ENCODE measurements at places on chromosomes 6 and 20. TPM values are rescaled to one million over a fixed set of nuclear protein-coding genes. Genes with fewer than 3 reads are reported as not detected.

GRCh38 chr6:137901454-137901853, 34.4 kb downstream of the TNFAIP3 start:
- H3K36me3 ChIP-seq, result no peaks in the 10 kb centered on the region
- H3K27me3 ChIP-seq, result no peaks in the 10 kb centered on the region
- no peaks in the 10 kb centered on the region for H3K4me1 ChIP-seq
- H3K4me3 ChIP-seq, result no peak overlapping the region
- H3K27ac ChIP-seq, result no peak overlapping the region

GRCh38 chr6:157647261-157647915, 175.7 kb upstream of the SNX9 start:
- H3K27ac ChIP-seq, result no peak overlapping the region
- DNase-seq, result no peak
- H3K4me3 ChIP-seq, result no peak overlapping the region
- peaks cover 10% of the 10 kb centered on the region for H3K4me1 ChIP-seq
- H3K27me3 ChIP-seq, result no peaks in the 10 kb centered on the region
- peaks cover 13% of the 10 kb centered on the region for H3K36me3 ChIP-seq

DNA sequence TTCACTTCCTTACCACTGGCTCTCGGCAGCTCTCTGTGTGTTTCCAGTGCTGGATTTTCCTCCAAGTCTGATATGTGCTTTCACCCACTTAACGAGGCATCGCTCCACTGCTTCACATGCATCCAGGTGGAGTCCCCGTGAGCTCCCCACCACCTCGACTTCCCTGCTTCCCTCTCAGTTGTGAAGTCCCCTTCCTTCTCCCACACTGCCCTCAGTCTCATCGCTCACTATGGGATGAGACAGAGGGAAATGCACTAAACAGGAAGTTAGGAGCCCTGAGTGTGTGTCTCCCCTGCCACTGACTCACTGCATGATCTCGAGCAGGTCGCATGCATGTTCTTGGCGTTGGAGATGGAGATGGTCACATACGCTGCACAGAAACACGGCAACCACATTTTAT, 84.0 kb downstream of the MTHFD1L start:
- no peaks in the 10 kb centered on the region for H3K27me3 ChIP-seq
- H3K4me1 ChIP-seq, result no peaks in the 10 kb centered on the region
- no peak overlapping the region for H3K27ac ChIP-seq

- H3K4me3 ChIP-seq, result peak overlapping the region; percentile 94
- no peaks in the 10 kb centered on the region for H3K36me3 ChIP-seq
- peak overlapping the region; percentile 56 for H3K27ac ChIP-seq
- DNase-seq, result no peak
- H3K27me3 ChIP-seq, result no peaks in the 10 kb centered on the region
- H3K4me1 ChIP-seq, result peaks cover 12% of the 10 kb centered on the region
These were observed 469 bp downstream of the SYNJ2 start for GRCh38 chr6:157982102-157982562.

The RTF2 gene
- 76.7 TPM for total RNA-seq

The KCNK16 gene
- not detected for total RNA-seq

The VIP gene
- 0.89 TPM for total RNA-seq

GRCh38 chr6:55016261-55016660, 158.1 kb upstream of the HCRTR2 start:
- DNase-seq, result no peak
- H3K4me1 ChIP-seq, result no peaks in the 10 kb centered on the region
- H3K4me3 ChIP-seq, result no peak overlapping the region
- H3K27me3 ChIP-seq, result no peaks in the 10 kb centered on the region
- no peak overlapping the region for H3K27ac ChIP-seq

DNA sequence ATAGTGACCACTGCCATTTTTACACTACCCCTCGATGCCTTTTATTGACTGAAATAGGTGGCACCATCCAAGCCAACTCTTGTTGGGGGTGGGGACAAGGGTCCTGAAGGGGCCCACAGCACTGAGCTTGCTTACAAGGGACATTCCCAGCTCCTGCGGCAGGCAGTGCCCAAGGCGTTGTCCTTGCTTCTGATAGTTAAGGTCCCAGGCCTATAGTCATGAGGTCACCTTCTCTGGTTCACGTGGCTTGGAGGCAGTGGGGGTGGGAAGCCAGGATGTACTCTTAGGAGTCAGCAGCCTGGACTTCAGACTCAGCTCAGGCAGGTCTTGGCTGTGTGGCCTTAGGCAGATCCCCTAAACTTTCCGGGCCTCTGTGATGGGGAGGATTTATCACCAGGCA, 48.6 kb downstream of the TOX2 start:
- no peak overlapping the region for H3K27ac ChIP-seq
- no peaks in the 10 kb centered on the region for H3K36me3 ChIP-seq

DNA sequence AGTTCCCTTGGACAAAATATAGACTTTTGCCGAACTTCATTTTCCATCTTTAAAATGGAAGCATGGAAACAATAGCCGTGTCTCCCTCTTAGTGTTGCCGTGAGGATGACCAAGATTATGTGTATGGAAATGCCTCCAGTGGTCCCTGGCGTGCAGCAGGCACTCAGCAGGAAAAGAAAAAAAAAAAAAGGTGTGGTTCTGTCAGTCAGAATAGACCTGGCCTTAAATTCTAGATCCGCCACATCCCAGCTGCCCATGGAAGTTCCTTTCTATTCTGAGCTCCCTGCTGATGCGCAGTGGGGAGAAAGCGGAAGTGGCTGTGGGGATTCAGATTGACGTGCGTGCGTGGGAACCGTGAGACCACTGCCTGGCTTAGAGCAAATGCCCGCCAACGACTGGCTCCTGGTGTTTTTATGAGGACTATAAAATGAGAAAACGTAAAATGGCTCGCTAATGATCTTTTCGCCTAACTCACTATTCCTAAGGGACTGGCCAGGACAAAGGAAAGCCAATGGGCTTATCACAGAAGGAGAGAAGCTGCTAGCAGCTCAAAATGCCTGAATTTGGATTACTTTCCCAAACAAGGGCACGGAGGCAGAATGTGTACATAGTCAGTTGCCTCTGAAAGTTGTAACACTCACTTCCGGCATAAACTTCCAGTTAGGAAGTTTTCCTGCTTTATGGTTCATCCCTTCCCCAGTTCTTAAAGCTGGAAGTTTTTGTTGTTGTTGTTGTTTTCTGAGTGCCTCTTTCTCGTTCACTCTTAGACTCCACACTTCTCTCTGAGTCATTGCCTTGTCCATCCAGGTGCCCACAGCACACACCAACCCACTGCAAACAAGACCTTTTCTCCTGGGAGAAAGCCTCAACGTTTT, 11.4 kb upstream of the PDE10A start:
- H3K36me3 ChIP-seq, result no peaks in the 10 kb centered on the region
- no peak overlapping the region for H3K27ac ChIP-seq
- H3K27me3 ChIP-seq, result no peaks in the 10 kb centered on the region
- H3K4me1 ChIP-seq, result no peaks in the 10 kb centered on the region

DNA sequence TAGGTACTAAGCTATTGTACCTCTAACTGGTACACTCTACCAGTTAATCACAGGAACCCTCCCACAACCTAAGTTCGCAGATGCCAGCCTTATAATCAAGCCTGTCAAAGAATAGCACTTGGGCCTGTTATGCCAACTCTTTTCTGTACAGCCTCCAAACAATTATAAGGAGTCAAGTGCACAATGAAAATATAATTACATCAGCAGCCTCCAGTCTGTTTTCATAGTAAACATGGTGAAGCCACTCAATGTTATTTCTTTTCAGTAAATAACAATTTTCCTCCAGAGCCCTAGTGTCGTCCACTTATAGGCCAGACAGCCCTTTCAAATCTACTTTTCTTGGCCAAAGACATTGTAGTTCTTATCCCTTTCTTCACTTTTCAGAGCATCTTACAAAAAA, 82.7 kb upstream of the CARMIL1 start:
- no peaks in the 10 kb centered on the region for H3K36me3 ChIP-seq
- H3K4me1 ChIP-seq, result no peaks in the 10 kb centered on the region

- H3K4me3 ChIP-seq, result no peak overlapping the region
- H3K27ac ChIP-seq, result no peak overlapping the region
- DNase-seq, result no peak
These were observed 1.1 kb upstream of the PHACTR1 start for GRCh38 chr6:12715437-12715836.

GRCh38 chr20:38001981-38002380, 31.3 kb downstream of the TTI1 start:
- H3K4me1 ChIP-seq, result no peaks in the 10 kb centered on the region
- H3K27me3 ChIP-seq, result no peaks in the 10 kb centered on the region
- H3K36me3 ChIP-seq, result peaks cover 84% of the 10 kb centered on the region
- no peak overlapping the region for H3K27ac ChIP-seq
- no peak for DNase-seq

DNA sequence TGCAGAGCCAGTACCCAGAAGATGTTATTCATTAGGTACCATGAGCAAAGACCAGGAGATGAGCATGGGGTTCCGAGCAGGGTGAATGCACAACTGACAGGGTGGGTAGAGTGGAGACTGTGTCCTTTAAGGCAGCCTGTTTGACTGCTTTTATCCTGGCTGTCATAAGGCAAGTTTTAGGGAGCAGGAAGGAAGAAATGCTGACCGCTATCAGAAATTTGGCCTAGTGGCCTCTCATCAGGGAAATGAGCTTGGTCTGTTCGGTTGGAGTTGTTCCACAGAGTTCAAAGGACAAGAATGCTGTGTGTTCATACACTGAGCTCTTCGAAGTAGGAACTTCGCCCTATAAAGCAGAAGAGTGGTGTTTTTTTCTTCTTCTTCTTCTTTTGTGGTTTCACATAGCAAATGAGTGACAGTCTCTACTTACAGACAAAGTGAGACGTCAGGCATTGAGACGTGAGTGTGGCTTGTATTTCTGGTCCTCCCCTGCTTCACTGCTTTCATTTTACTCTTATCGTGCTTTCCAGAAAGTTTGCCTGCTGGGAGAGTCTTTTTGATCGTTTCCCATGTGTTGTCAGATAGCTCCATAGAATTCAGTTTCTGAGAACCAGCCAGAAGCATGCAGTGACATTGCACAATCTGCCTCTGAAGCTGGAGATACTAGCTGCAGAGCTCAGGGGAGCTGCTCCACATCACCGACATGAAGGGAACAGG, at the start of gene CASS4:
CASS4 (plus strand) TSS at position 502 of the 714 bp plus-strand sequence; CDS start at position 701, 199 bp downstream.
- H3K27me3 ChIP-seq, result no peaks in the 10 kb centered on the region
- H3K27ac ChIP-seq, result peak within 1 kb of the TSS; percentile 89
- peak within 1 kb of the TSS; percentile 37 for H3K4me3 ChIP-seq
- no peak for DNase-seq

DNA sequence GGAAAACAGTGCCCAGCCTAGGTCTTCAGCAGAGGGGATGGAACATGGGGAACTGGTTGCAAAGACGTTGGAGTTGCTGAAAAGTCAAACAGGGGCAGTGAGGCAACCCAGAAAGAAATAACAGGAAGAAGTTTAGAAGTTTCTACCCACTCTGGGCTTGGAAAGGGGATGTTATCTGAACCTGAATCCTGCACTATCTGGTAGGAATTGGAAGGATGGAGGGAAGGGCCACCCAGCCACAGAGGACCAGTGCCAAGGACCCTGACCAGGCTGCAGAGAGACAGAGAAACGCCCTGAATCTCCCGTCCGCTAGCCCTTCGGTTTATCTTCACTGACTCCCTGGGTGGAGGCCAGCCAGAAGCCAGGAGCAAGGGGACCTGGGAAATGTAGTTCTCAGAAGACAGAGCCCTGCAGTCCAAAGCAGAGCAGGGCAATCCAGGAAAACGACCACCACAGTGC, 217.3 kb upstream of the RREB1 start:
- peaks cover 26% of the 10 kb centered on the region for H3K4me1 ChIP-seq
- no peaks in the 10 kb centered on the region for H3K36me3 ChIP-seq
- H3K4me3 ChIP-seq, result no peak overlapping the region
- H3K27me3 ChIP-seq, result no peaks in the 10 kb centered on the region
- peak overlapping the region; percentile 65 for H3K27ac ChIP-seq

The HDGFL1 gene
- total RNA-seq, result not detected

DNA sequence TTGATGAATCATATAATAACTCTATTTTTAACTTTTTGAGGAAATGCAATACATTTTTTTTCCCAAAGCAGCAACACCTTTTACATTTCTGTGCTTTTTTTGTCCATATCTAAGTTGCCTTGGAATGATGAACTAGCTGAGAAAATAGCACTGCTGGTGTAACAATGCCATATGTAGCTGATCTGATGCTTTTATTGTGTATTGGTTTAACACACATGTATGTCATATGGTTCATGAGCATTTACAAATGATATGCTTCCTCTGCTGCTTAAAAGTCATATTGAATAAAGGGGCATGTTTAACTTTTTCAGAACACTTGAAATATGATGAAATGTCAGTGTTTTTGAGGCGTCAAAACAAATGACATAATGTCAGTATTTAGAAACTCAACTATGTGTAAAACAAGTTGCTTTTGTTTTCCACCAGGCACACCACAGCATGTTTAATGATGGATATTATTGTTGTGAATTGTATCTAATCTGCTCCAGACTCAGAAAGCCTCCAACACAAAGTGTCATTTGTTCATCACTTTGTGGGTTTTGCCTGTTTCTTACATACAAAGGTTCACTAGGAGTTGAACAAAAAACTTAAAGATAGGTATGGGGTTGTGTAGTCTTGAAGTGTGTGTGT, 775.8 kb upstream of the FLRT3 start:
- H3K27me3 ChIP-seq, result no peaks in the 10 kb centered on the region
- H3K4me1 ChIP-seq, result no peaks in the 10 kb centered on the region
- DNase-seq, result no peak
- no peak overlapping the region for H3K27ac ChIP-seq
- H3K36me3 ChIP-seq, result no peaks in the 10 kb centered on the region
- no peak overlapping the region for H3K4me3 ChIP-seq

GRCh38 chr20:38108438-38108985, 56.6 kb downstream of the TGM2 start:
- H3K27ac ChIP-seq, result peak overlapping the region; percentile 21
- no peaks in the 10 kb centered on the region for H3K27me3 ChIP-seq
- H3K4me3 ChIP-seq, result no peak overlapping the region
- no peak for DNase-seq
- peaks cover 18% of the 10 kb centered on the region for H3K4me1 ChIP-seq

The GPLD1 gene
- 12.0 TPM for total RNA-seq

The AKIRIN2 gene
- 42.3 TPM for total RNA-seq

The DPPA5 gene
- not detected for total RNA-seq

DNA sequence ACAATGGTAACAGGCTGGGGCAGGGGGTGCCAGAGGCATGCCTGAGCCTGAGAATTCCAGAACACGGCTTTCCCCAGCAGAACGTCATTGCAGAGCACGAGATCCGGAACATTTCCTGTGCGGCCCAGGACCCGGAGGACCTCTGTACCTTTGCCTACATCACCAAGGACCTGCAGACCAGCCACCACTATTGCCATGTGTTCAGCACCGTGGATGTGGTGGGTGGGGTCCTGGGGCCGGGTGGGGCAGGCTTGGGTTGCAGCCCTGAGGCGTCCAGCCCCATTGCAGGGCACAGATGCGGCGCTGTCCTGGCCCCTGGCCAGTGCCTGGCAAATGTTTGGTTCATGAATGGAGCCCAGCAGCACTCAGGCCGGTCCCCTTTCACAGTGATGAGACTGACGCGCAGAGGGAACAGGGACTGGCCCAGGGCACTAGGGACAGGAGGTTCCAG, 57.1 kb downstream of the TCP11 start:
- no peak for DNase-seq
- peaks cover 27% of the 10 kb centered on the region for H3K36me3 ChIP-seq
- H3K27ac ChIP-seq, result no peak overlapping the region
- H3K27me3 ChIP-seq, result no peaks in the 10 kb centered on the region
- no peak overlapping the region for H3K4me3 ChIP-seq

DNA sequence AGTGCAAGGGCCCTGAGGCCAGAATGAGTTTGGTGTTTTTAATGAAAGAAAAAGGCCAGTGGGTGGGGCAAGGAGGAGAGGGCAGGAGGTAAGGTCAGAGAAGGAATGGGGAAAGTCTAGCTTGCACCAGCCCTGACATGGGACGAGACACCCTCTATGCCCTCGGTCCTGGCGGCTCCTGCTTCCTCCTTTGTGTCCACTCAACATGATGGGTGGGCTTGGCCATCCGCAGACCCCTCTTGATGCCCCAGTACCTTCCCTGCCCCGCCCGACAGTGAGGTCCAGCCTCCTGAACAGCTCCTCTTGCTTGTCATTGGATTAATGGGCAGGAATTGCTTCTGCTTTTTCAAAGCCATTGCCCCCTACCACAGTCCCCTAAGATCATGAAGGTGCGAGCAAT, 33.6 kb upstream of the ANGPT4 start:
- H3K36me3 ChIP-seq, result no peaks in the 10 kb centered on the region
- no peak overlapping the region for H3K4me3 ChIP-seq
- no peak for DNase-seq
- H3K27ac ChIP-seq, result no peak overlapping the region
